Esophagus mucosa (tissue), 1 donor: ENCODE measurements at places on chromosomes 6 and 20. TPM values are rescaled to one million over a fixed set of nuclear protein-coding genes. Genes with fewer than 3 reads are reported as not detected.
A peak's percentile ranks its signal among the peaks of the same experiment; 100 is the strongest.

The CD24 gene
- total RNA-seq, result 1,371 TPM

DNA sequence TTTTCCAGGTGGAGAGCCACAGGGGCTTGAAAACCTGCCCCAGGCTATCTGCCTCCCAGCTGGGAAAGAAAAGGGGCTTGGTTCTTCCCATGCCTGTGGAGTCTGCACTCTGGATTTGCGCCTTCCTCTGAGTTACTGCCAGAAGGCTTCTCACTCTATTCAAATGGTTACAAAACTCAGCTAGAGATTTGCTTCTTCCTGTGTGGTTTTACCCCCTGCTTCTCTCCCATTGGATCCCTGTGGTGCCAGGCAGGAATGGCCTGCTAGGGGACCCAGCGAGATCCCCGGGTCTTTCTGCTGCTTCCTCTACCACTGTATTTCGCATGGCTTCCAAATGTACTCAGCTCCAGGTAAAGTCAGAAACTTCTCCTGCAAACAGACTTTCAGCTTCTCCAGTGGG, 192.0 kb upstream of the HS3ST5 start:
- no peak for ATAC-seq

DNA sequence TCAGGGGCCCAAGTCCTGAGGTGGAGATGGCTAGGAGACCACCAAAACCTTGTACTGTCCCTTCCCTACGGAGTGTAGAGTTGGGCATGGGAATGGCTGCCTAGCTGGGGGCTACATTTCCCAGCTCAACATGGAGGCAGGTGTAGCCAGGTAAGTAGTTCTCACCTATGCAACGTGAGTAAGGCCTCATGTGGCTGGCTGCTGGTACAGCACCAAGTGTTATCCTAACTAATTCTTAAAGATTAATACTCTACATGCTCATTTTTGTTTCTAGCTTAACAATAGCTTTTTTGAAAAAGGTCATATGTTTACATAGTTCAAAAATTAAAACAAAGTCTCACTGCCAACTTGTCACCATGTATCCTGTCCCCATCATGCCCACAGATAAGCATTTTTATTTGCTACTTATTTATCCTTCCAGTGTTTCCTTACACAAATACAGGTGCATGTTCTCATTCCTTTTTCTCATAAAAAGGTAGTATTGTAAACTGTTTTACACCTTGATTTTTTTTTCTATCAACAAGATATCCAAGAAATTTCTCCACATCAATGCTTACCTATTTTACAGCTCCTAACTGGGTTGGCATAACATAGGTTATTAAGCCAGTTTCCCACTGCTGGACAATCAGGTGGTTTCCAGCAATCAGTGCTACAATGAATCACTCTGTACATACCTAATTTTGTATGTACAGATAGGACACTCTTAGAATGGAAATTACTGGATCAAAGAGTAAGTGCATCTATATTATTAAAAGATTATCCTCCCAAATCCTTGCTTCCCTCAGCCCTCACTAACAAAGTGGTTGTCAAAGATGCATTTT, 25.5 kb downstream of the ABHD12 start:
- ATAC-seq, result no peak

DNA sequence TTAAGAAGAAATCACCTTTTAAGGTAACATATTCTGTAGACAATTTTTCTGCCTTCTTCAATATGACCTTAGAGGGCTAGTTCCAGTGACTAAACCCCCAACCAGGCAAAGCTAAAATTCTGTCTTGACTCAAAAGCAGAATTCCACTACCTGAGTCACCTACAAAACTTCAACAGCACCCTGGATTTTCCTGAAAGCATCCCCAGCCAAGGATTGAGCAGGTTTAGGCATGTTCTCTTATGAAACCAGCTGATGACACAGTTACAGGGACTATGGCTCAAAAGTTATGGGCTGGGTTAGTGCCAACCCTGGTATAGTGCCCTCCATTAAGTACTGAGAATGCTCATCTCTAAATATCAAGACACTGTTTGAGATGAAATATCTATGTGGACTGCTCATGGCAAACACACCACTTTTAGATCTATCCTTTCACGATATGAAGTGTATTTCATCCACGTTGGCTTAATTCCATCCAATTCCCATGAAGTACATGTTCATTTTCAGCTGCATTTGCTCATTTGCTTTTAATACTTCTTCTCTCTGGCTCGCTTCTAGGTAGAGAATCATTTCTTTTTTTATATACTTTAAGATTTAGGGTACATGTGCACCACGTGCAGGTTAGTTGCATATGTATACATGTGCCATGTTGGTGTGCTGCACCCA, 53.6 kb upstream of the TNFAIP3 start:
- ATAC-seq, result peak; percentile 85

- no peak for ATAC-seq
These were observed 50.7 kb upstream of the INSM1 start for GRCh38 chr20:20317195-20317594.

DNA sequence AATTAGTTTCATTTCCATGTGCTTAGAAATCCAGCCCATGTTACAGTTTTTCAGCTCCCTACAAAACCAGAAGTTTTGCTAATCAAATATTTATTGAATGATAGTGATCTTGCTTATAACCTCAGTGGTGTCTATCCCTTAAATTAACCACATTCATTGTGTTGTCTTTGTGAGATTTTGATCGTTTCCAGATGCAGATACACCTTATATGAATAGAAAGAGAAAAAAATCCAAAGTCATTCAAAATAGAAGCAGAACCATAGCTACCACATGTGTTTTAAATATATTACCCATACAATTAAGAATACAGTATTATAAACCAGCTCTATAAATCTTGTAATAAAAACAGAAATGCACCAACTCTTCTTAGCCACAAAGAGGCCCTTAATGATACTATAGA, 60.6 kb upstream of the RREB1 start:
- no peak for ATAC-seq
